ENCODE measurements at places on chromosomes 12 and 14.

DNA sequence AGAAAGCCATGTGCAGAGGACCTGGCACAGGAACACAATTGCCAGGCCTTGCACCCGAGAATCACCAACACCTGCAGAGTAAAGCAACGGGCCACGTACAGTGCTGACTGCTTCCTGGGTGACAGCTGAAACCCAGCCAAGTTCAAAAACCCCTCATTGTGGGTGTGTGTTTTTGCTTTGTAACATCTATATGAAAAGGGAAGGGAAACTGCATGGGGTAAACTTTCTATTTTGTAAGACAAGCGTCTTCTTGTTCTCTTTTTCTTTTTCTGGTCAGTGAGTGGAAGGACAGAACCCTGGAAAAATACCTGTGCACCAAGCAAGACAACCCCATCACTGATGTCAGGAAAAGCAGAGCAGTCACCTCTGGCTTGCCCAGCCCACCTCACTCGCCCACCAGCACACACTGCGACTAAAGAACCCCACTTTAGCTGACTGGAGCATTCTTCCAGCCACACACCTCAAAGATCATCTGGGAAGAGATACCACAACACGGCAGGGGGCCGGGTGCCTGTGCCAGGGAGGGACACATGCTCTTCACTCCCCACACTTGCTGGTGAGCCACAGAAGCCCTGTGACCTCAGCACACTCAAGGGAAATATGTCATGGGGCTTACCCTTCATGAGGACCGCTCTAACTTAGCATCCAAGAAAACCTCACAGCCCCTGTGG, 172.3 kb downstream of the NDUFA12 start:
- no peak for DNase-seq

GRCh38 chr14:54854181-54854580, 48.4 kb downstream of the GCH1 start:
- no peak for DNase-seq

GRCh38 chr12:98533723-98534251, 18.4 kb downstream of the TMPO start:
- DNase-seq = no peak

DNA sequence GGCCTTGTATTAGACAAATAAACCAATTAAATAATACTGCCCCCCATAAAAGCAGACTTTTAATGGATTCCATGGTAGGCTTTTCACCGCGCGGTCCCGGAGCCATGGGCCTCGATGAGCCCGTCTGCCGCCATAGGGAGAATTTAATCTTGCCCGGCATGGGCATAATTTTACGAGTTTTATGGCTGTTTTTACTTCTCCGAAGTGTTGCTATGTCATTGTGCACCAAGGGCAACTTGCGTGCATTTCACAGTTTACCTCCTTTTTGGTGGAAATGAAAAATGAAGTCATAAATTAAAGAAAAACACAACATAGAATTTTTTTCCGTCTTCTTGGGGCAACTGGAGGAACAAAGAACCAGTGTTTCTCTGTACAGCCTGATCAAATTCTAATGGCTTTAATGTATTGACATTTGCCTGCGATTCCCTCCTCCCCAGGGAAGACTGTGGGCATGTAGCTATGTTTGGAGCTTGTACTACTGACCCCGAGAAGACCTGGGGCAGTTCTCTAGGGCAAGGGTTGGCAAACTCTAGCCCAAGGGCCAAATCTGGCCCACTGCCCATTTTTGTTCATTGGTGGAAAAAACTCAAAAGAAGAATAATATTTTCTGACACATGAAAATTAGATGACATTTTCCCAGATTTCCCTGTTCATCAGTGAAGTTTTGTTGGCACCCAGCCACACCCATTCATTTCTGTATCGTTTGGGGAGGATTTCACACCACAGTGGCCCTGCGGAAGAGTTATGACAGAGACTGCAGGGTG, 142.7 kb downstream of the CHST11 start:
- no peak for DNase-seq

DNA sequence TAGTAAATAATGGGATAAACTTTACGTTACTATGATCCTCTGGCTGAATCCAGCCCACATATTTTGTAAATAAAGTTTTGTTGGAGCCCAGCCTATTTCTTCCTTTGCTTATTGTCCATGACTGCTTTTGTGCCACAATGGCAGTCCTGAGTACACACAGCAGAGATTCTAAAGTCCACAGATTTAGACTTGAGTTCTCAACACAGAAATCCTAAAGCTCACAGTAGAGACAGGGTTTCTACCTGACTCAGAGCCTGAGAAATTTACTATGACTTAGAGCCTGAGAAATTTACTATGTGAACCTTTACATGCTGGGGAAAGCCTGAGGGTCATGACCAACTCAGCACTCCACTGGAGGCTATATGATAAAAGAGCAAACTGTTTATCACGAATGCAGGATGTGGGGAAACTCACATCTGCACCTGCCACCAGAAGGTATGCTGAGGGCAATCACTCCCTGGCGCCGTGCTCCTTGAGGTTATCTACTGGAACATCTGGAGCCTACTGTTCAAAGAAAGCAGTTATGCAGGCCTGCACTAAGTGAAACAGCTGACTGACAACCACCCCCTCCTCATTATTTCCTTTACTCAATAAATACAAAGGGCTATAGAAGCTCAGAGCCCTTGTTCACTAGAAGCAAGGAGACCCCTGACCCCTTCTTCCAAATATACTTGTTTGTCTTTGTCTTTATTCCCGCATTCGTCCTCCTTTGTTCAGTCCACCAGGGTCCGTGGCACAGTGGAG, 52.6 kb upstream of the BICD1 start:
- DNase-seq = no peak

- DNase-seq = no peak
Measured at GRCh38 chr14:52026901-52027300, 37.6 kb downstream of the RTRAF start.

DNA sequence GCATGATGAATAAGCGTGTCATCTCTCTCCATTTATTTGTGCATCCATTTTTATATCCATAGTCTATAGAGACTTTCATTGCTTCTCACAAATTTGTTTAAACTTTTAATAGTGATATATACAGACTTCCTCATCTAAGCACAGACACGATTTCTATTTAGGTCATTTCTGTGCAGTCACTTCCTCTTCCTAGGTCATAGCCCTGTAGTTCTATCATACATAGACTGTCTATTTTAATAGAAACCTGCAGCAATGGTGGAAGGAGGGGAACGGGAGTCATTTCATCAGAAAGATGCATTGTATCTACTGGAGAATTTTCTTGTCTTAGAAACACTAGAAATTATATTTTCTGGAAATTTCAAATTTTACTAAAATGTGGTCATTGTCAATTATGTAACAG, 133.4 kb upstream of the FGD4 start:
- DNase-seq = no peak

- no peak for DNase-seq
Measured at GRCh38 chr14:61599942-61600341, 95.4 kb upstream of the HIF1A start.

GRCh38 chr14:75063491-75064204, at the start of gene ACYP1:
ACYP1 (minus strand) TSS chr14:75064024; CDS start chr14:75063553, 471 bp downstream.
- DNase-seq = peak; percentile 82

DNA sequence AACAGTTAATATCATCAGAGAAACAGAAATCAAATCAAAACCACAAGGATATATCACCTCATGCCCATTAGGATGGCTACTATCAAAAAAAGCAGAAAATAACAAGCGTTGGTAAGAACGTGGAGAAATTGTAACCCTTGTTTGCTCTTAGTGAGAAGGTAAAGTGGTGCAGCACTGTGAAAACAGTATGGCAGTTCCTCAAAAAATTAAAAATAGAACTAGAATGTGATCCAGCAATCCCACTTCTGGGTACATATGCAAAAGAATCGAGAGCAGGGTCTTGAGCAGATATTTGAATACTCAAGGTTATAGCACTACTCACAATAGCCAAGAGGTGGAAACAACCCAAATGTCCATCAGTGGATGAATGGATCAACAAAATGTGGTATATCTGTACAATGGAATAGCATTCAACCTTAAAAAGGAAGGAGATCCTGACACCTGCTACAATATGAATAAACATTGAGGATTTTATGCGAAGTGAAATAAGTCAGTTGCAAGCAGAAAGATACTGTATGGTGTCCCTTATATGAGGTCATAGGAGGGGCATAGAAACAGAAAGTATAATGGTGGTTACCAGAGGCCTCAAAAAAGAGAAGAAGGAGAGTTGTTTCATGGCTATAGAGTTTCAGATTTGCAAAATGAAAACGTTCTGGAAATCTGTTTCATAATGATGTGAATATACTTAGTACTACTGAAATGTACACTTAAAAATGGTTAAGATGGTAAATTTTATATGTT, 131.0 kb upstream of the EEA1 start:
- no peak for DNase-seq

DNA sequence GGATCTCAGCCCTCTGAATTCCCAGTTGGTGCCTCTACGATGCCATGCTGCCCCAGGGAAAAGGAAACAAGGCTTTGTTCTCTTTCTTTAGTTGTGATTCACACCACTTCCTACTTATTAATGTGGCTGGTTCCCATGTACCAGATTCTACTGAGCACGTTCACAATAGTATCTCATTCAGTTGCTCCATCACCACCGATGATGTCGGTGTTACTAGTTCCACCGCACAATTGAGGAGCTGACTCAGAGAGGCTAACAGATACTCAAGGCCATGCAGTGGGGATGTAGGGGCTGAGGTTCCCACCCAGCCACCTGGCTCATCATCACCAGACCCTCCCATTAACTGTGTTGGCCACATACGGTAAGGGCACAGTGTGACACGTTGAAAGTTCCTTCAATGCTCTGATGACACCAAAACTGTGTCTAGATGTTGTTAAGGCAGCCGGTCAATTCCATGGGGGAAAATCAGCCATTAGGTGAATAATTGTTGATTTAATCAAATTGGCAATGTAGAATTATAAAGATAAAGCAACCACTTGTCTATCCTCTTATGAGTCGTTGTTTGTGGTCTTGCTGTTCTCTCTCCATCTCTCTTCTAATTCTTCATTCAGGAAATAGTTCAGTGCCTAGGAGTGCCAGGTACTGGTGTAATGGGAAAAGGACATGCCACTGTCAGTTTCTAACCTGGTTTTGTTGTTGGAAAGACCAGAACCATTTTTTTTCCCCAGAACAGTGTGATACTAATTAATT, 244.2 kb upstream of the CRY1 start:
- no peak for DNase-seq

DNA sequence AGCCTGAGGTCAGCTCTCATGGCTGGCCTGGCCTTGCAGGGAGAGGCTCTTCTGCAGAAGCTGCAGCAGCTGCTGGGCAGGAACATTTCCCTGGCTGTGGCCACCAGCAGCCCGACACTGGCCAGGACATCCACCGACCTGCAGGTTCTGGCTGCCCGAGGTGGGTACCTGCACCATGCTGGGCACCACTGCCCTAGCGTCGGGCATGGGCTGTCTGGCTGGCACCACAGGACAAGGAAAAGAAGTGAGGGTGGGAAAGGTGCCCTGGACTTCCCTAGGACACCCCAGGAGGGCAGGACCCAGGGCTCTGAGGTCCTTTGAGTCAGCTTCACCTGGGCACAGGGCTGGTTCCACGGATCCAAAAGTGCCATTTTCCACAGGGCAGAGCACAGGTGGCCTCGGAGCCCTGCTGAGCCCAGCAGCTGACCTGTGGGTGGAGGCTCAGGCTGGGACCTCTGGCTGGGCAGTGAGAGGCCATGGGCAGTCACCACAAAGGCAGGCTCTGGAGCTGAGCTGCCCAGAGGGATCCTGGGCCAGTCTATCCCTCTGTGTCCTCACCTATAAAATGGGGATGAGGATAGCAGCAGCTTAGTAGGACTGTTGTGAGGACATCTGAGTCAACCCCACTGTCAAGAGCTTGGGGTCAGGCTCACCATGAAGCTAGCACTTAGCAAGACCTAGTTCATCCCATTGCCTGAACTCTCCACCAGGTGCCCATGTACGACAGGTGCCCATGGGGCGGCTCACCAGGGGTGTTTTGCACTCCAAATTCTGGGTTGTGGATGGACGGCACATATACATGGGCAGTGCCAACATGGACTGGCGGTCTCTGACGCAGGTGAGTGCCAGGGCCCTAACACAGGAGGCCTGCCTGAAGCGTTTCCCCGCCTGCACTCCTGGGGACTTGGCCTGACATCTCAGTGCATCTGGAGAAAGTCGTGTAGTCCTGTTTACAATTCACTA, 4.9 kb downstream of the PLD4 start:
- no peak for DNase-seq

DNA sequence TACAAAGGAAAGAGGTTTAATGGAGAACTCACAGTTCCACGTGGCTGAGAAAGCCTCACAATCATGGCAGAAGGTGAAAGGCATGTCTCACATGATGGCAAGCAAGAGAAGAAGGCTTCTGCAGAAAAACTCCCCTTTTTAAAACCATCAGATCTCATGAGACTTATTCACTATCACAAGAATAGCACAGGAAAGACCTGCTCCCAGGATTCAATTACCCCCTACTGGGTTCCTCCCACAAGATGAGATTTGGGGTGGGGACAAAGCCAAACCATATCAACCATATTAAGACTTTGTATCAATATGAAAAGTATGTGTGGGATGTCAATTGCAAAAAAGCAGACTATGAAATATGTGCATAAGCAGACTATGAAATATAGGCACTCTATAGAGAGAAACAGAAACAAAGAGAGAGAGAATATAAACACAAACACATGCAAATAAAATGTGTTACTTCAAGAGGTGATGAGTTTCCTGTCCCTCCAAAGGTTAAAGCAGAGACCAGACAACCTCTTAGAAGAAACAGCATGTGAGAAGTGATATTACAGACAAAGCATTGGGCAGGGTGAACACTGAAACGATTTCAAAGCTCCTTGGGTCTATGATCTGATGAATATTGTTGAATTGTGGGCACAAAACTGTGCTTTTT, 151.2 kb upstream of the KRR1 start:
- DNase-seq = no peak

DNA sequence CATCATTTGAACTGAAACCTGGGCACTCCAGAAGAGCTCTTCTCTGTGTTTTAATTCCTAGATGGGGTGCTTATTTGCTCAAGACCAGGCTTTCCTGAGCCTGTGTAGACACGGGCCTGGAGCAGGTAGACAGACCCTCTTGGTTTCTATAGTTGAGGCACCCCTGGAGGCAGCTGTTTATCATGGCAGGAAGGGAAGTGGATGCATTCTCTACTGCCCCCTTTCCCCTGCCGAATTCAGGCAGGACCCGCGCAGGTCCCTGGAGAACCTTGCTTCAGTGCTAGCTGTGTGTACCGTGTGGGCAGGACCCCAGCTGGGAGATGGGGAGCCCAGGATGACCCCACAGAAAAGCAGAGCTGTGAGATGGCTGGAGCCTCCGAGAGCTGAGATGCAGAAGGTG, 6.0 kb downstream of the CACNA1C start:
- DNase-seq = no peak
